ENCODE measurements at places on chromosomes 13 and 19.

GRCh38 chr13:100767192-100767591, 92.6 kb upstream of the TMTC4 start:
- DNase-seq: no peak

DNA sequence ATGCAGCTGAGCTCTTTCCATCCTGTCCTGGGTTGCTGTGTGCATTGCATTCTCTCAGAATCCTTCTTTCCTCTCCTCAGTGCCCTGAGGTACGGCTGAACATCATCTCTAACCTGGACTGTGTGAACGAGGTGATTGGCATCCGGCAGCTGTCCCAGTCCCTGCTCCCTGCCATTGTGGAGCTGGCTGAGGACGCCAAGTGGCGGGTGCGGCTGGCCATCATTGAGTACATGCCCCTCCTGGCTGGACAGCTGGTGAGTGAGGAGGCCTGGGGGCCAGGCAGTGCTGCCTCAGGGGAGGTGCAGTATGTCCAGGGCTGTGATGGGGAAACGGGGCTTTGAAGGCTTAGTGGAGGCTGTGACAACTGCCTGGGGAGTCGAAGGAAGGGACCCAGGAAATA, 29.8 kb downstream of the PPP2R1A start:
- DNase-seq: no peak

DNA sequence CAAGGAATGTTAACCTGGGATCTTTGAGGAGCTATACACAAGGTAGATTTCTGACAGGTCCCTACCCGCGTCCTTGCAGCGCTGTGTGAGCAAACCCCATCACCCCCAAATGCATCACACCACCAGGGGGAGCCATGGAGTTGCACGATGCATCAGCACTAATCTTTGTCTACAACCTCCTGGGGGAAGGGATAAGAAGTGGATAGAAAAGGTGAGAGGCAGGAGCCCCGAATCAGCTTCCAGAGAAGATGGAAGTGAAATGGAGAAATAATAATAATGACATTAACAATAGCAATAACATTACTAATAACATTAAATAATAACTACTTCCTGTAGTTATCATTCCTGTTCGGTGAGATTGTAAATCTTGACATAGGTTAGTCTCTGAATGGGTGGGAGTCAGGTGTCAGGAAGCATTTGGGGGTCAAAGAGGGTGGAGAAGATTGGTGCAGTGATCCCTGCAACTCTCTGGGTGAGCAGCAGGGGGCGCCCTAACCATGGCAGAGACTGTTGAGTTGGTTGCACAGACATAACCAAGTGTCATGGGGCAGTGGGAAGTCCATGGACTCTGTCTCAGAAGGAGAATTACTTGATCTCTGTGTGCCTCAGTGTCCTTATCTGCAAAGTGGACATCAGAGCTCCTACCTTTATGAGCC, 16.5 kb downstream of the SIGLEC7 start:
- DNase-seq: no peak

DNA sequence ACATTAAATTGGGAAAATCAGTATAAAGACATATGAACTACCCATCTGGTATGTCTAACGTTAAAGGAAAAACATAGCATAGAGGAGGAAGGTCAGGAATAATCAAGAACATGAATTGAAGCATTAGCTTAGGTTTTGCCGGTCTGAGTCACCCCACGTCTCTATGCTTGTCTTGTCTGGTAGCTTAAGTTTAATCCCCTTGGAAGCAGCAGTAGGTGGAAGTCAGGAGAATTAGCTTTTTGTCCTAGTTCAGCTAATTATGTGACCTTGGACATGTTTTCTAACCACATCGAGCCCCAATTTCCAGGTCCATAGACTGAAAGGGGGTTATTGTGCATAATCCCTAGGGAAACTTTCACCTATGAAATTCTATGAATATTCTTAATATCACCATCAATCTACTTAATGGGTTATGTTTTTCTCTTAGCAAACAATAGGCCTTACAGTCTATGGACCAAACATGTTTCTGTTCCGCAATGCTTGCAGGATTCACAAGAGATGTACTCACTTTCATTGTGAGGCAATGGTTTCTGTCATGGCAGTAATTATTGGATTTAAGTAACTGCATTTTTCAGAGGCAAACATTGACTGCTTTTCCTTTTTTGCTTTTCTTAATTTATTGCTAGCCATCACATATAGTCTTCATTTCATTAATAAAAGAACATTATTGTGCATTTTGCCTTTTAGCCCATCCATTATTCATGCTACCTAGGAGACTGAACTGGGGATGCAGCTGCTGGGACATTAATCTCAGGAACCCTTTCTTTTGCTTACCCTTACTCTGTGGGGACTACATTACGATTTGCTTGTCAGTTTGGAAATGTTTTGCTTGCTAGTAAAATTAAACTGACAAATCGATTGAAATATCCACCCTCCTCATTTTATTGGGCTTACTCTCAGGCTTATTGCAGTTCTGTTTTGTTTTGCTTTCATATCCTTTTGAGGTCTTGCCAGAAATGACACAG, 304.8 kb upstream of the MAB21L1 start:
- DNase-seq: no peak

DNA sequence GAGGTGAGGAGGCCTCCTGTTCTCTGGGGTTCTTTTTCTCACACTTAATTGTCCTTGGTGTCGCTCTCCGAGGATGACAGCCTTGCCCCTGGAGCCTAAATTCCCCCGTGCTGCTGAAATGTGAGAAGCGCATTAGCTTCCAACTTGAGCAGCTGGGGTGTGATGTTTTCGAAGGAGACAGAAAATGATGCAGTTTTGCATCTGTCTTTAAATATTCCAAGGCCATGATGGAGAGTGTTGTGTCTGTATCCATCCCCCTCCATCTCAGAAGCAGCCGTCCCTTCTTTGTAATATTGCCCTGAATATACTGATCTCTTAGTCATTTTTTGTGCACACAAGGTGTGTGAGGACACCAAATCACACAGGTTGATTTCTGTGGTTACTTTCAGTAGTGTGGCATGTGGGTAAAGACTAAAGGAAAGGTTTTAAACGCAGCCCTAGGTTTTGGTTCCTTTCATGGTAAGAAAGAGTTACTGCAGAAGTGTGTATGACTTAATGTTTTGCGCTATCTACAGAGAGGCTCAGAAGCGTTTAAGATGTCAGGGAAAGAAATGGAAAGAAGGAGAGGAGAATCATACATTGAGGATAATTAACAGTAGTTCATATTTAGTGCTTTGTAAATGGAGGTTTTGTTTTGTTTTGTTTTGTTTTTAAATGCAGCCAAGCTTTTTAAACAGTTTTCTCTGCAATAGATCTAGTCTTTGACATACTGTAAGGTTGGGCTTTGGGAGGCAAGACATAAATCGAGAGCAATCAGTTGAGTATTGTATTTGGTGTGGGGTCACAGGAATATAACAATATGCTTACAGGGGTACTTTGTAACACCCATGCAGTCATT, 1.6 kb downstream of the NBEA start:
- DNase-seq: no peak

GRCh38 chr13:23087880-23088279, 92.9 kb upstream of the SGCG start:
- DNase-seq: no peak

GRCh38 chr13:51444922-51445321, 7.9 kb downstream of the INTS6 start:
- DNase-seq: no peak

DNA sequence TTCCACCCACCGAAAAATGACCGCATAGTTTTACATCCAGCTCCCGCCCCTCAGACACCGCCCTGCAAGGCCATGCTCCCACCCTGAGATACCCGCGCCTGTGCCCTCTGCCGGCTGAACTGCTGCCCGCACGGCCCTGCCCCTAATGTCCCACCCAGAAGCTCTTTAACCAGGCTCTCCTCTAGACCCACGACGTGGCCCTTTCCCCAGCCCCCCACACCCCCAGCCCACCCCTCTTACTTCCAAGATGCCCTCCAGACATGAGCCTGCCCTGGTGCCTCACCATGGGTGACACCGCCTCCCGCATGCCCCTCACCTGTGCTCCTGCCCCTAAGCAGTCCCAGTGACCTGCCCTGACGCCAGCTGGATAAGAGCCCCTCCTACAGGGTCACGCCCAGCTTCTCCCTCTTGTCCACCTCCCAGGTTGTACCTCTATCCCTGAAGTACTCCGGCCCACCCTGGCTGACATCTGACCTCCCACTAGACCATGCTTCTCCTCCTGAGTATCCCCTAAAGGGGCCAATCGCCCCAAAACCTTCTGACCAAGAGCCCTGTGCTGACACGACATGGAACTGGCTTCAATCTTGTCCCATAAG, 51.2 kb downstream of the COLGALT1 start:
- no peak for DNase-seq

DNA sequence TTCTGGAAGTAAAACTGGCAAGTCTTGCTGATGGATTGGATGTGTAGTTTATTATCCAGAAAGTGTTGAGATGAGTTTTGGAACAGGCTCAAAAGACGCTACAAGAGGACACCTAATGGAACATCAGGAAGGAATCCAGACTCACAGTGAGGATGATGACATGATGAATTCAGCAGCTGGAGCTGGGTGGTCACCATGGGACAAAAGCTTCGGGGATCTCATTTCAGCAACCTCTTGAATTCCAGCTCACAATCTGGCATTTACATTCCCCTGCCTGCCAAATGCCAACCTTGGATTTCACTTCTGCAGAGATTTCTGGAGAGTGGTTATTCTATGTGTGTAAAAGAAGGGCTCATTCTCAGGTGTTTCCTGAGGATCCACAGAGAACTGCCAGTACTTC, 288.0 kb upstream of the TMTC4 start:
- DNase-seq: no peak

GRCh38 chr13:112159575-112160547, 92.9 kb downstream of the SOX1 start:
- DNase-seq: no peak

GRCh38 chr19:52638601-52639000, 446 bp upstream of the ZNF83 start:
- DNase-seq: no peak
